ENCODE measurements at places on chromosomes 1 and 21.

- DNase-seq = no peak
Observed at GRCh38 chr1:116586741-116587143, 15.9 kb upstream of the CD58 start.

- DNase-seq = no peak
Observed at GRCh38 chr1:39646232-39647081, 7.0 kb upstream of the HEYL start.

- DNase-seq = no peak
Observed at GRCh38 chr1:209504571-209504970, 78.9 kb upstream of the CAMK1G start.

GRCh38 chr21:35976481-35976880 is 83.8 kb downstream of the SETD4 start:
- no peak for DNase-seq

DNA sequence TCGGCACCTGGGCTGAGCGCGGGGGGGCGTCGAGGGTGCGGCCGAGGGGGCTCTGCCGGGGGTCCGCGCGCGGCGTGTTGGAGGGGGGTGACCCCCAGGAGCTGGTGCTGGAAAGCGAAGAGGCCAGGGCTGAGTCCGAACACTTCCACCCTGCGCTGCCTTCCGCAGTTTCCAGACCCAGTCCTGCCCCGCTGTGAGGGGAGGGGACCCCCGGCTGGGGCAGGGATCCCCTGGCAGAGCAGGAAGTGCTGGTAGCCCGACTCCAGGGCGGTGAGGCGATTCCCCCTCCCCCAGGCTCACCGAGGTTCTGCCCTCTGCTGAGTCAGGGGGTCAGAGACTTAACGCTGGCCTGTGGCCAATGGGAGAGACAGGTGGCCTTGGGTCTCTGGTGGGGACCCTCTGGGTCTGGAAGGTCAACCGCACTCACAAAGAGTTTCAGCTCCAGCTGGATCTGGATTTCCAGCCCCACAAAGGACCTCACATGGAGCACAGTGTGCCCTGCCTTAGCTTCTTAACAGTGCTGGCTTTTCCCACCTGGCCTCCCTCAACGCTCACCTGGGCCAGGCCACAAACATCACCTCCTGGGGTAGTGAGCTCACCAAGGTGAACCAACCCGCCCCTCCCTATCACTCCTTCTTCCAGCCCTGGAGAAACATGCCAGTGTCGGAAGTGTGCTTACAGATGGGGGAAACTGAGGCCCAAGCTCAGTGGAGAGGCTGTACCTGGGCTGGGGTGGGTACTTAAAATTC is 39.8 kb upstream of the SYNC start:
- no peak for DNase-seq

GRCh38 chr1:109282497-109282951 is 421 bp downstream of the PSRC1 start:
- DNase-seq = no peak

- no peak for DNase-seq
Observed at GRCh38 chr1:111756124-111756513, 418 bp downstream of the DDX20 start.

DNA sequence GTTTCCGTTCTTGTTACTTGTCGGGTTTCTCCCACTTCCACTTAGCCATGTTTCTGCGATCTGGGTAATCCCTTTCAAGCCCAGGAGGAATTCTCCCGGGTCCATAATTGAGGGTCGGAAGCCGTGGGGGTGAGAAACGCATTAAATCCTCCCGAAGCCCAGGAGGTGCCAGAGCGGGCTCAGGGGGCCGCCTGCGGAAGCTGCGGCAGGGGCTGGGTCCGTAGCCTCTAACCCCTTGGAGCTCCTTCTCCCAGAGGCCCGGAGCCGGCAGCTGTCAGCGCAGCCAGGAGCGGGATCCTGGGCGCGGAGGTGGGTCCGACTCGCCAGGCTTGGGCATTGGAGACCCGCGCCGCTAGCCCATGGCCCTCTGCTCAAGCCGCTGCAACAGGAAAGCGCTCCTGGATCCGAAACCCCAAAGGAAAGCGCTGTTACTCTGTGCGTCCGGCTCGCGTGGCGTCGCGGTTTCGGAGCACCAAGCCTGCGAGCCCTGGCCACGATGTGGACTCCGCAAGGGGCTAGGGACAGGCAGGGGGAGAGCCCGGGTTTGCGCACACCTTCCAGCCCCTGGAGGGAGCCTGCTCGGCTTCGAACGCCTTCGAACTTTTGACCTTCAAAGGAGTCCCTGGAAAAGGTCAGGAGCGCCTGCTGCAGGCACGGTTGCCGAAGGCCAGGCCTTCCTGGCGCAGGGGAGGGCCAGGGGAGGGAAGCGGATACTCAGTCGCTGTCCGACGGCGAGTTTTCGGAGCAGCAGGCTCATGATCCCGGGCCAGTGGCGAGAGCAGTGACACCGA is 1.7 kb upstream of the SIM2 start:
- no peak for DNase-seq

- DNase-seq = no peak
Observed at GRCh38 chr21:45241357-45241756, 46.3 kb downstream of the POFUT2 start.

All from dorsolateral prefrontal cortex (tissue), 122 donors.